ENCODE measurements at places on chromosomes 1 and 21. TPM values are rescaled to one million over a fixed set of nuclear protein-coding genes. Genes with fewer than 3 reads are reported as not detected.

Gene LINGO4
- not detected for total RNA-seq

Gene PAFAH2
- total RNA-seq = 3.6 TPM

DNA sequence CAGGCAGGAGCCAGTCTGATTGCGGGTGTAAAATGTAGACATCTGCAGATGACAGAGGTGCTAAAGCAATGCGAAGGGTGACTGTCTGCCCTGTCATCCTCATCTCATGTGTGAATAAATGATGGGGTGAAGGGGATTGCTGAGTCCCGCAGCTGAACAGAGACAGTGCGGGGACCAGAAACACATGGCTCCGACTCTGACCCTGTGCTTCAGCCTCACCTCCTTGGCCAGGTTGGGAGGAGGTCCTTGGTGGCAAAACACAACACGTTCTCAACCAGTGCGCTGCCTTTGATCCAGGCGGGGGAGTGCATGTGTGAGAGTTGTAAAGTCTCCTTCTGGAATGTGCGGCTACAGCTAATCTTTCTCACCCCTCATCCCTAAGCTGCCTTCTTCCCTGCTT lies 32.0 kb upstream of the TTC22 start:
- H3K4me1 ChIP-seq = no peaks in the 10 kb centered on the region
- H3K27me3 ChIP-seq = no peaks in the 10 kb centered on the region
- H3K27ac ChIP-seq = no peak overlapping the region
- no peaks in the 10 kb centered on the region for H3K36me3 ChIP-seq

DNA sequence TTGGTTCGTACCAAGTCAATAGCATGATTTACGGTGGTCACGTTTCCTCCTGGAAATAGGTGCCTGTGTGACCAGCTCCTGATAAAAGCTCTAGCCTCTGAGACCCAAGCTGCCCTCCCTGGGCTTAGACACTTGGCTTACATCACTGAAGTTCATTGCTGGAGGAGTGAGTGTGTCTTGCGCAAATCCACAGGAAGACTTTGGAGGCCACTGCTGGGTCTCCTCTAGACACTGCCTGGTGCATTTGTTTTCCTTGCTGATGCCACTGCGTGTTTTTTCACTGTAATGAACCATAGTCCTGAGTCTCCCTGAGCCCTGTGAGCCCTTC lies 230.6 kb downstream of the DSCAM start:
- no peaks in the 10 kb centered on the region for H3K4me1 ChIP-seq
- no peak overlapping the region for H3K27ac ChIP-seq
- H3K36me3 ChIP-seq = no peaks in the 10 kb centered on the region
- H3K27me3 ChIP-seq = no peaks in the 10 kb centered on the region

DNA sequence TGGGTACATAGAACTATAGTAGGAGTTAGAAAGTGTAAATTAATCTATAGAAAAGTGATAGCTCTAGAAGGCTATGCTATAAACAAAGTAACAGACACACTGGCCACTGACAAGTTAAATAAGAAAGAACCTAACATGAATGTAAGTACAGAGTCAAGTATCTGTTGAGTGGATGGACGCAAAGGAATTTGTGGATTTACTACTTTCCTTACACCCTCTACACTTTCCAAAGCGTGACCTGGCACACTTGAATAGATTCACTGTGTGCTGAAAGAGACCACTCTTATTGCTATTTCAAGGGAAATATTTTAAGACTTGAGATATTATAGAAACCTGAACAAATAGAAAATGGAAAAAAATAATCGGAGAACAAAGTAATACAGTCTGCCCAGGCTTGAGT lies 142.8 kb upstream of the SAMSN1 start:
- H3K4me1 ChIP-seq = no peaks in the 10 kb centered on the region
- H3K4me3 ChIP-seq = no peak overlapping the region
- H3K36me3 ChIP-seq = no peaks in the 10 kb centered on the region
- no peak overlapping the region for H3K27ac ChIP-seq

- H3K4me3 ChIP-seq = no peak overlapping the region
- DNase-seq = no peak
- no peaks in the 10 kb centered on the region for H3K4me1 ChIP-seq
- no peak overlapping the region for H3K27ac ChIP-seq
Observed at GRCh38 chr1:167499664-167500101, 18.6 kb downstream of the CD247 start.

- DNase-seq = no peak
- no peaks in the 10 kb centered on the region for H3K4me1 ChIP-seq
- no peak overlapping the region for H3K27ac ChIP-seq
- no peak overlapping the region for H3K4me3 ChIP-seq
- H3K36me3 ChIP-seq = no peaks in the 10 kb centered on the region
Observed at GRCh38 chr1:24986372-24986965, 56.4 kb upstream of the RUNX3 start.

- no peaks in the 10 kb centered on the region for H3K36me3 ChIP-seq
- no peaks in the 10 kb centered on the region for H3K27me3 ChIP-seq
- H3K4me3 ChIP-seq = no peak overlapping the region
- no peaks in the 10 kb centered on the region for H3K4me1 ChIP-seq
- H3K27ac ChIP-seq = no peak overlapping the region
- DNase-seq = no peak
Observed at GRCh38 chr1:98839840-98840239, 164.8 kb downstream of the PLPPR5 start.

- no peak overlapping the region for H3K27ac ChIP-seq
- H3K36me3 ChIP-seq = no peaks in the 10 kb centered on the region
- no peak for DNase-seq
- H3K4me3 ChIP-seq = no peak overlapping the region
- H3K4me1 ChIP-seq = peaks cover 11% of the 10 kb centered on the region
- H3K27me3 ChIP-seq = no peaks in the 10 kb centered on the region
Observed at GRCh38 chr1:72229893-72230292, 52.4 kb downstream of the NEGR1 start.

DNA sequence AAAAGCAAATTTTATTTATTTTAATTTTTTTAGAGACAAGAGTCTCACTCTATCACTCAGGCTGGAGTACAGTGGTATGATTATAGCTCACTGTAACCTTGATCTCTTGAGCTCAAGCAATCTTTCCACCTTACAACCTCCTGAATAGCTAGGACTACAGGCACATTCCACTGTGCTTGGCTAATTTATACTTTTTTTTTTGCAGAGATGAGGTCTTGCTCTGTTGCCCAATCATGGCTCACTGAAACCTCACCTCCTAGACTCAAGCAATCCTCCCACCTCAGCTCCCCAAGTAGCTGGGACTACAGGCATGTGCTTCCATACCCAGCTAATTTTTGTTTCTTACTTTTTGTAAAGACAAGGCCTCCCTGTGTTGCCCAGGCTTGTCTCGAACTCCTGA lies 49.5 kb downstream of the DR1 start:
- DNase-seq = no peak
- no peak overlapping the region for H3K27ac ChIP-seq
- no peaks in the 10 kb centered on the region for H3K4me1 ChIP-seq
- H3K36me3 ChIP-seq = no peaks in the 10 kb centered on the region
- H3K27me3 ChIP-seq = no peaks in the 10 kb centered on the region
- no peak overlapping the region for H3K4me3 ChIP-seq

GRCh38 chr1:199182186-199182843 lies 543.5 kb downstream of the PTPRC start:
- H3K4me1 ChIP-seq = no peaks in the 10 kb centered on the region
- no peak for DNase-seq
- no peak overlapping the region for H3K4me3 ChIP-seq
- no peaks in the 10 kb centered on the region for H3K36me3 ChIP-seq
- H3K27me3 ChIP-seq = no peaks in the 10 kb centered on the region
- H3K27ac ChIP-seq = no peak overlapping the region
